Lung (tissue), 17 donors: ENCODE measurements at places on chromosomes 2 and 18. TPM values are rescaled to one million over a fixed set of nuclear protein-coding genes. Genes with fewer than 3 reads are reported as not detected.

Gene PLEKHB2
- total RNA-seq: 66.0 TPM

Gene POTEI
- total RNA-seq: 4.0 TPM

Gene KLHL30
- total RNA-seq: 0.57 TPM

Gene TIMM21
- total RNA-seq: 22.1 TPM

Gene GAREM2
- total RNA-seq: 1.2 TPM

Gene MDH1B
- total RNA-seq: 15.0 TPM

Gene PDE11A
- total RNA-seq: 0.25 TPM

Gene CD302
- total RNA-seq: 89.8 TPM

Gene GALR1
- 0.03 TPM for total RNA-seq
